ENCODE measurements at places on chromosomes 1 and 21. TPM values are rescaled to one million over a fixed set of nuclear protein-coding genes. Genes with fewer than 3 reads are reported as not detected.
A peak's percentile ranks its signal among the peaks of the same experiment; 100 is the strongest.

The PLOD1 gene
- total RNA-seq = 61.6 TPM

The IL19 gene
- not detected for total RNA-seq

The IFNLR1 gene
- 2.0 TPM for total RNA-seq

The PSRC1 gene
- 0.80 TPM for total RNA-seq

The SEMA4A gene
- 1.0 TPM for total RNA-seq

The MPL gene
- total RNA-seq = 0.82 TPM

The UCHL5 gene
- total RNA-seq = 43.0 TPM

The TFAP2E gene
- 0.30 TPM for total RNA-seq

DNA sequence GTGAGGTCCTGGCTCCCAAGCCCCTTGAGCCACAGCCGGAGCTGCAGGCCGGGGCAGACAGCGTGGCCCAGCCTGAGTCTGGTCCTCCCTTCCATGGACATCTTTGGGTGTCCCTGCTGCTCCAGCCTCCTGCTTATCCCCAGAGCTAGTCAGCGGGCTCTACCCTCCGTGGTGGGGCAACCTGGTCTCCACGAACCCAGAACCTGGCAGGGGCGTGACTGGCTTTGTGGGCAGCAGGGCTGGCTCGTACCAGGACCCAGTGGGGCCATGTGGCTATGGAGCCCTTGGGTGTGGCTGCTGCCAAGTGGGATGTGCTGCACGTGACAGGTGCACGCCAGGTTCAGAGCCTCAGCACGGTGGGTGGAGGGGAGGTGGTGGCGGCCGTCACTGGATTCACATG is 18.3 kb downstream of the CFAP410 start:
- H3K4me1 ChIP-seq = no peaks in the 10 kb centered on the region
- no peak overlapping the region for H3K27ac ChIP-seq
- no peak overlapping the region for H3K4me3 ChIP-seq
- peaks cover 95% of the 10 kb centered on the region for H3K36me3 ChIP-seq

- H3K4me3 ChIP-seq = no peak overlapping the region
- peaks cover 31% of the 10 kb centered on the region for H3K4me1 ChIP-seq
- no peak overlapping the region for H3K27ac ChIP-seq
- no peak for DNase-seq
- no peaks in the 10 kb centered on the region for H3K36me3 ChIP-seq
- peaks cover 14% of the 10 kb centered on the region for H3K27me3 ChIP-seq
Measured at GRCh38 chr1:157153746-157154145, 15.6 kb upstream of the ETV3 start.

- H3K4me3 ChIP-seq = no peak overlapping the region
- no peaks in the 10 kb centered on the region for H3K36me3 ChIP-seq
- no peaks in the 10 kb centered on the region for H3K27me3 ChIP-seq
- no peaks in the 10 kb centered on the region for H3K4me1 ChIP-seq
- no peak for DNase-seq
Measured at GRCh38 chr1:238468068-238468467, 577.3 kb upstream of the ZP4 start.

- DNase-seq = no peak
- H3K27ac ChIP-seq = no peak overlapping the region
- no peak overlapping the region for H3K4me3 ChIP-seq
- no peaks in the 10 kb centered on the region for H3K36me3 ChIP-seq
- peaks cover 98% of the 10 kb centered on the region for H3K27me3 ChIP-seq
Measured at GRCh38 chr1:36843027-36843426, 191.3 kb downstream of the GRIK3 start.

GRCh38 chr21:46457801-46458314 is 833 bp upstream of the DIP2A start:
- H3K4me3 ChIP-seq = peak overlapping the region; percentile 98
- no peaks in the 10 kb centered on the region for H3K27me3 ChIP-seq
- peaks cover 94% of the 10 kb centered on the region for H3K4me1 ChIP-seq
- peak; percentile 41 for DNase-seq
- H3K27ac ChIP-seq = peak overlapping the region; percentile 98

DNA sequence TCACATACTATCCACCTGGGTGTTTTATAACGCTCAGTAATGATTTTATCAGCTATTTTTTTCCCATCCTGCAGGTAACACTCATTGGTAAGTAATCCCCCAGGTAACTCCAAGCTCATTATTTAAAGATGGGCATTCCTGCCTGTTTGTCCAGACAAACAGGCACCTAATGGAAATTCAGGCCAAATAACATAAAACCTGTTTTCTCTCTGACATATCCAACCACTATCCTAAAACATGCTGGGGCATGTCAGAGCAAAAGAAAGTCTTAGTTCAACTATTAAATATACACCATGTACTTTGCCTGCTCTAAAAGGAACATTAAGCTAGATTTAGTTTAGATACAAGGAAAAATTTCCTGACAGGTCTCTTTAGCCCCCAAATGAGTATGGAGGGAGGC is 987.7 kb downstream of the TTLL7 start:
- no peak for DNase-seq
- H3K36me3 ChIP-seq = no peaks in the 10 kb centered on the region
- no peak overlapping the region for H3K4me3 ChIP-seq

GRCh38 chr1:228794810-228795209 is 59.5 kb downstream of the RHOU start:
- no peaks in the 10 kb centered on the region for H3K36me3 ChIP-seq
- H3K27ac ChIP-seq = no peak overlapping the region
- peaks cover 58% of the 10 kb centered on the region for H3K27me3 ChIP-seq
- no peak for DNase-seq
- no peaks in the 10 kb centered on the region for H3K4me1 ChIP-seq
- no peak overlapping the region for H3K4me3 ChIP-seq

DNA sequence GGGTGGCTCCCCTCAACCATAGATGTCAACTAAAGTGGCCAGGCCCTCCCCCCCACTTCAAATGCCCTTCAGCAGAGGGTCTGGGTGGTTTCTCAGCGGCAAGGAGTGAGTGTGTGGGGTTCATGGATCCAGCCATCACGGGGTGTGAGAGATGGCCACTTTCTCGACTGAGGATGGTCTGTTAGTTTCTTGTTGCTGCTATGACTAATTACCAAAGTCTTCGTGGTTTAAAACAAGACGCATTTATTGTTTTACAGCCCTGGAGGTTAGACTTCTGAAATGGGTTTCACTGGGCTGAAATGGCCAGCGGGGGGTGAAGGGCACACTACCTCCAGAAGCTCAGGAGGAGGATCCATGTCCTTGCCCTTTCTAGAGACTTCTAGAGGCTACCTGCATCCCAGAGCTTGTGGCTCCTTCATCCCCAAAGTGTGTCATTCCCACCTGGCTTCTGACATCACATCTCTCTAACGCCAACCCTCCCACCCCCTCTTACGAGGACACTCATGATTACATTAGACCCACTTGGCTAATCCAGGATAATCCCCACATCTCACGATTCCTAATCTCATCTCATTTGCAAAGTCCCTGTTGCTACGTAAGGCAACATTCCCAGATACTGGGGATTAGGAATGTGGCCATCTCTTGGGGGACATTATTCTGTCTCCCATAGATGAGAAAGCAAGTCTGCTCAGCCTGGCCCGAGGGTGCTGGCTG is 53.0 kb downstream of the EPHB2 start:
- no peaks in the 10 kb centered on the region for H3K4me1 ChIP-seq
- H3K4me3 ChIP-seq = no peak overlapping the region
- no peak overlapping the region for H3K27ac ChIP-seq
- H3K27me3 ChIP-seq = peaks cover 22% of the 10 kb centered on the region

- H3K4me3 ChIP-seq = no peak overlapping the region
- no peak for DNase-seq
- H3K27me3 ChIP-seq = no peaks in the 10 kb centered on the region
- peaks cover 25% of the 10 kb centered on the region for H3K36me3 ChIP-seq
- H3K27ac ChIP-seq = no peak overlapping the region
Measured at GRCh38 chr1:169809370-169810095, 14.8 kb upstream of the METTL18 start.

GRCh38 chr1:8211883-8212579 is 105.9 kb upstream of the SLC45A1 start:
- H3K4me1 ChIP-seq = peaks cover 37% of the 10 kb centered on the region
- no peak overlapping the region for H3K4me3 ChIP-seq
- no peak for DNase-seq
- H3K27ac ChIP-seq = peak overlapping the region; percentile 30
- peaks cover 15% of the 10 kb centered on the region for H3K27me3 ChIP-seq

DNA sequence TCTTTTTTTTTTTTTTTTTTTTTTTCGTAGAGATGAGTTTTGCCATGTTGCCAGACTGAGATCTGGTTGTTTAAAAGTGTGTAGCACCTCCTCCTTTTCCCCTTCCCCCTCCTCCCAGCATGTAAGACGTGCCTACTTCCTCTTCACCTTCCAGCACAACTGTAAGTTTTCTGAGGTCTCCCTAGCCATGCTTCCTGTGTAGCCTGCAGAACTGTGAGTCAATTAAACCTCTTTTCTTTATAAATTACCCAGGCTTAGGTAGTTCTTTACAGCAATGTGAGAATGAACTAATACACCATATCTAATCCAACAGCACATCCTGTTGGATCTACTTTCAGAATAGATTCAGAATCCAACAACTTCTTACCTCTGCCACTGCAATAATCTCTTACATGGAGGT is 111.1 kb downstream of the CLIC6 start:
- H3K27me3 ChIP-seq = peaks cover 46% of the 10 kb centered on the region
- H3K27ac ChIP-seq = no peak overlapping the region
- H3K4me3 ChIP-seq = no peak overlapping the region
- H3K36me3 ChIP-seq = no peaks in the 10 kb centered on the region
- H3K4me1 ChIP-seq = no peaks in the 10 kb centered on the region
- no peak for DNase-seq

Measured in left ventricle myocardium inferior (tissue), 1 donor.